ENCODE measurements at places on chromosomes 1 and 21. TPM values are rescaled to one million over a fixed set of nuclear protein-coding genes. Genes with fewer than 3 reads are reported as not detected.

Gene KDF1
- not detected for total RNA-seq

GRCh38 chr1:233629305-233629935, 15.5 kb downstream of the KCNK1 start:
- no peak for DNase-seq

Gene FBXO2
- 2.0 TPM for total RNA-seq

DNA sequence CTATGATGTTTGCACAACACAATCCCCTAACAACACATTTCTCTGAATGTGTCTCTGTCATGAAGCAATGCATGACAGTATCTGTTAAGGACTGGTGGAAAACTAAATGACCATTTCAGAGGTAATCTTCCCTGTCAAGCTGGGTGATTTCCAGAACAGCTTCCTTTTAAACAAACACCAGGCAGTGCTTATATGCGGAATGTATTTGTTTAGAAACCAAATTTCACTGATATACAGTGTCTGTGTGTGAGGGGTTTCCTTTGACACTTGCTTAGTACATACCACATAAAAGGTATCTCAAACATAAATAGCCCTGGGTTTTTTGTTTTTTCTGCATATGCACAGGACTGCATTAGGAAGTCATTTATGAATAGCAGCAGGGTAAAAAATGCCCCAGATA, 95.6 kb downstream of the TGFBR3 start:
- no peak for DNase-seq

GRCh38 chr1:230189341-230189740, 122.3 kb downstream of the GALNT2 start:
- DNase-seq = no peak

DNA sequence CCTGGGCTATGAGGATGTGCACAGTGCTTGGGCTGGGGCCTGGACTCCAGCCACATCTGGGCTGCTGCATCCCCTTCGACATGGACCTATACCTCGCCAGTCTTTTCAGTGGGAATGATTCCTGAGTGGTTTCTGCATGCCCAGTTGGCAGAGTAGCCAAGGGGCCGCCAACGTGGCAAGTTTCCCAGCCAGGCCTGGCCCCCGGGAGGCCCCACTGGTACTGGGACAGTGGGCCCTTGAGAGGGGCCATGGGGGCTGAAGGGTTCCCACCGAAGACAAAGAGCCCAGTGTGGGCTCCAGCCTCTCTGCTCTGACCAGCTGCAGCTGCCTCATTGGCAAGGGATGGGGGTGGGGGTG, 15.4 kb downstream of the RAP1GAP start:
- no peak for DNase-seq

DNA sequence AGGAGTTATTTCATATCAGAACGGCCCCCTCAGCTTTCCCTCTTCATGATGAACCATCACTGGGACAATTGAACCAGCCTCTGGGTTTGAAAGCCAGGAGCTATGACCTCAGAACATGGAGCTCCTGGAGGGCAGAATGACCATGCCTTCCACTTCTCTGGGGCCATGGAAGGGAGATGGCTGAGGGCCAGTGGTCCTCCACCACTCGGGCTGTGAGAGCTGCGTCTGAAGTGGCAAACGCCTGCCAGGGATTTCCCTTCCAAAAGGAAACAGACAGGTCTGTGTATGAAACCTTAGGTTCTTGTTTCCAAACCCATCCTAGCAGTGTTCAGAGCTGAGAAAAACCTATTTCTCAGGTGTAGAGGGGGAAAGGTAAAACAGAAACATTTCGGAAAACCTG, 22.5 kb downstream of the PKP1 start:
- DNase-seq = no peak

DNA sequence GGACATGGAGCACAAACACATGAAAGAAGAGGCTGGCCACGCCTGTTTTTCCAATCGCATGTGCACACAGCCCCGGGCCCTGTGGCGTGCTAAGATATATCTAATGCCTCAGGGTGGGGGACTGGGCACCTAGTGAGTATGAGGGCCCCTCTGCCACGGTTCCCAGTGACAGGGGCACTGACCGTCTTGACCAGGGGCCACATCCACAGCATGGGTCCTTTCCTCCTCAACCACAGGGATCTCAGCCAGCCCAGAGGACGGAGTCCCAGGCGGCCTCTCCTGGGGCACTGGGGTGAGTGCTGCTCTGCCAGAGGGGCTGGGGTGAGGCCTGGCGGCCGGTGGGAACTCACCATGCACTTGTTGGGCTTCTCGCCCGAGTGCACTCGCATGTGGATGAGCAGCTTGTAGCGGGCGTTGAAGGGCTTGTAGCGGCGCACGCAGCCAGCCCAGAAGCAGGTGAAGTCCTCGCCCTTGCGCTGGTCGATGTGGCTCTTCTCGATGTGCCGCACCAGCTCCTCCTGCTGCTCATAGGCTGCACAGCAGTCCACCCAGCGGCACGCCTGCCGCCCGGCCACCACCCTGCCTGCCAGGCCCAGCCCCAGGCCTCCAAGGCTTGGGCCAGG, 134.7 kb downstream of the DMRTB1 start:
- DNase-seq = no peak

Gene TNFSF4
- total RNA-seq = 0.49 TPM

- no peak for DNase-seq
Observed at GRCh38 chr1:42733415-42734200, 6.4 kb downstream of the CLDN19 start.

Gene MYBPH
- total RNA-seq = 0.08 TPM

Gene GPATCH3
- total RNA-seq = 21.0 TPM

GRCh38 chr1:180360333-180361075, 130.4 kb downstream of the LHX4 start:
- DNase-seq = peak; percentile 49

Gene FAM72C
- not detected for total RNA-seq

DNA sequence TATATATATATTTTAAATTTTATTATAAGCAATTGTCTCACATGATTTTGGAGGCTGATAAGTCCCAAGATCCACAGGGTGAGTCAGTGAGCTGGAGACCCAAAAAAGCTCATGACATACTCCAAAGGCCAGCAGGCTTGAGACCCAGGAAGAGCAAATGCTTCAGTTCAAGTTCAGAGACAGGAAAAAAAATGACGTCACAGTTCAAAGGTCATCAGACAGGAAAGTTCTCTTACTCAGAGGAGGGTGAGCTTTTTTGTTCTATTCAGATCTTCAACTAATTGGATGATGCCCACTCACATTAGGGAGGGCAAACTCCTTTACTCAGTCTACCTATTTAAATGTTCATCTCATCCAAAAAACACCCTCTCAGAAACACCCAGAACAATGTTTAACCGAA, 18.2 kb downstream of the RXRG start:
- DNase-seq = no peak

- DNase-seq = no peak
Observed at GRCh38 chr21:36022427-36023091, 37.8 kb downstream of the SETD4 start.

GRCh38 chr1:226872437-226872836, 2.0 kb downstream of the PSEN2 start:
- DNase-seq = no peak

DNA sequence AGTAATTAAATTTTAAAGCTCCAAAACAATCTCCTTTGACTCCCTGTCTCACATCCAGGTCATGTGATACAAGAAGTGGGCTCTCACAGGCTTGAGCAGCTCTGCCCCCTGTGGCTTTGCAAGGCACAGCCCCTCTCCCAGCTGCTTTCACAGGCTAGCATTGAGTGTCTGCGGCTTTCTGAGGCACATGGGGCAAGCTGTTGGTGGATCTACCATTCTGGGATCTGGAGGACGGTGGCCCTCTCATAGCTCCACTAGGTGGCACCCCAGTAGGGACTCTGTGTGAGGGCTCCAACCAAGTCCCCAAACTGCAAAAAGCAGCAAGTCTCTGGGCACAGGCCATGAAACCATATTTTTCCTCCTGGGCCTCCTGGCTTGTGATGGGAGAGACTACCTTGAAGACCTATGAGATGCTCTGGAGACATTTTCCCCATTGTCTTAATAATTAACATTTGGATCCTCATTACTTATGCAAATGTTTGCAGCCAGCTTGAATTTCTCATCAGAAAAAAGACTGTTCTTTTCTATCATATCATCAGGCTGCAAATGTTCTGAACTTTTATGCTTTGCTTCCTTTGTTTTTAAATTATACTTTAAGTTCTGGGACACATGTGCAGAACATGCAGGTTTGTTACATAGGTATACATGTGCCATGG, 554.1 kb upstream of the OLFM3 start:
- peak; percentile 0 for DNase-seq

GRCh38 chr1:66355756-66356155, 178.2 kb upstream of the SGIP1 start:
- no peak for DNase-seq

DNA sequence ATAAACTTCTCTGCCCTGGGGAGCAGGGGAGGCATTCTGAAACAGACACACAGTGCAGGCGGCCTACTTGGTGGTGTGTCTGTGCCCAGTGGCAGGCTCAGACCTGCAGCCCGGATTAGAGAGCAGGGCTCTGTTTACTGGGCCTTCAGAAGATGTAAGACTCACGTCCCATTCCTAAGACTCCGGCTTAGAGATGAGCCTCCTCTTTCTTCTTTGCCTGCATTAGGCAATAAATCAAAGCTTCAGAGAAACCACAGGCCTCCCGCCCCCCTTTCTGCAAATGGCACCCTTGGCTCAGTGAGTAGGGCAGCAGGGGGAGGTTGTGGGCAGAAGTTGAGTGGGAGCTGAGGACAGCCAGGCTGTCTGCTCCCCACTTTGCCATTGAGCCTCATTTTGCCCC, 35.8 kb downstream of the LGR6 start:
- no peak for DNase-seq

Gene USH2A
- under 0.01 TPM for total RNA-seq

GRCh38 chr1:176540428-176540827, 77.5 kb downstream of the PAPPA2 start:
- DNase-seq = no peak

- no peak for DNase-seq
Observed at GRCh38 chr1:236638945-236639344, 34.6 kb upstream of the HEATR1 start.

- no peak for DNase-seq
Observed at GRCh38 chr1:35692317-35692716, 26.4 kb downstream of the C1orf216 start.

GRCh38 chr1:175208773-175209492, 16.4 kb upstream of the KIAA0040 start:
- DNase-seq = no peak

Gene GPR25
- not detected for total RNA-seq

Gene TAL1
- total RNA-seq = 0.08 TPM

Gene SHISAL2A
- total RNA-seq = not detected

Gene COL16A1
- 133 TPM for total RNA-seq

Gene CFAP74
- total RNA-seq = not detected

DNA sequence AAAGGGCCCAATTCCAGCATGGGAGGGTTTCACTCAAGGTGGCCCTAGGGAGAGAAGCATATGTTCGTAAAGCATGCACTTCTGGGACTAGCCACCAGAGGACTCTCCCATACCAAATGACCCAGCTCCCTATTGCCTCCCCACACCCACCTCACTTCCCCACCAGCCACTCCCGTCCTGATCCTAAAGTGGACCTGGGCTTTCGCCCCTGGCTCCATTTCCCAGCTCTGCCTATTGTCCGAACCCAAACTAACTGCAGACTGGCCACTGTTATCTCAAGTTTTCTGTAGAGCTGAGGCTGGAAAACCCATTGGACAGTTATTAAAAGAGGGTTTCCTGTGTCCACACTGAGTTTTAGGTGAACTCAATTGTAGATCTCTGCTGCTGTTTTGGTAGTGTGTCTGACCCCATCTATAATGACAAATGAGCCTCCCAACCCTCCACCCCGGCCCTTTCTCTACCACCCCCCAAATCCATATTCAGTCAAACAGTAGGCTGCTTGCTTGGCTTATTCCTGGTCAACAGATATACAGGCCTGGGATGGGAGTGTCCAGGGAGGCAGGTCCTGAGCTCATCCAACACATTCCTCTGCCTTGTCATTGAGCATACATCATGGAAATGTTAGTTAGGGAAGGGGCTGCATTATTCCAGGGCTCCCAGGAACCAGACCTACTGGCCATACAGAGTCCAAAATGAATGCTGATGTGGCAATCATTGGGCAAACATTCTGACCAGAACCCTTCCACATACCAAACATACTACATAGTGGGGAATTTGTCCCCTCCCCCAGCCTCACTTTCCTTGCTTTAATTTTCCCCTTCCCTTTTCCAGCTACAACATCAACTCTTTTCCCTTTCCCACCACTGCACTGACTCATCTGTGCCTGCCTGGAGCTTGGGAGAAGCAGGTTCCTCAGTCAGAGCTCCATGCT, 59.2 kb downstream of the ABCA4 start:
- peak; percentile 89 for DNase-seq

GRCh38 chr21:45336870-45337269, 49.2 kb upstream of the POFUT2 start:
- no peak for DNase-seq

- no peak for DNase-seq
Observed at GRCh38 chr1:203011582-203011981, 4.4 kb downstream of the TMEM183A start.

DNA sequence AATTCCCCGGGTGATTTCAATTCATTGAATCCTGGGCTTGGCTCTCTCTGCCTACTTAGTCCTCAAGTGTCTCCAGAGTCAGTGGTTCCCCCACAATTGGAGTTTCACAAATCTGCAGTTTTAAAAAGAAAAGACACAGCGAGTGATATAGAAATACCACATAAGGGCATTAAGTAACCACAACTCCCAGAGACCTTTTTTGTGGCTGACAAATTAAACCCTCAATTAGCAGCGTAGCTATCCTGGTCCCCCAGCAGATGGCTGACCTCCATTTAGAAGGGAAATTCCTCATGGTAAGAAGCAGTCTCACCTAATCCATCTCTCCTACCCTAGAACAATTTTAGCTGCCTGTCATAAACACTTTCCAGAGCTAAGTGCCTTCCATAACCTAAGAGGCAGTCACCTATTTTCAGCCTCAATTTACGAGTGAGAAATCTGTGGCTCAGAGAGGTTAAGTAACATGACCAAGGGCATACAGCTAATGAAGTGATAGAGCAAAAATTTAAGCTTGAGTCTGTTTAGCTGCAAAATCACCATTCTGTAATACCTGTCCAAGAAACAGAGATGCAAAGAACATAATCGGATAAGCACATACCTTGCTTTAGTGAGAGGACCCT, 56.0 kb upstream of the NBPF3 start:
- DNase-seq = peak; percentile 5

GRCh38 chr1:55287723-55288122, 72.6 kb upstream of the USP24 start:
- DNase-seq = no peak

GRCh38 chr1:10429868-10430215, 391 bp upstream of the CENPS start:
- DNase-seq = peak; percentile 47

Gene HAO2
- not detected for total RNA-seq
